ENCODE measurements at places on chromosomes 4 and X.

DNA sequence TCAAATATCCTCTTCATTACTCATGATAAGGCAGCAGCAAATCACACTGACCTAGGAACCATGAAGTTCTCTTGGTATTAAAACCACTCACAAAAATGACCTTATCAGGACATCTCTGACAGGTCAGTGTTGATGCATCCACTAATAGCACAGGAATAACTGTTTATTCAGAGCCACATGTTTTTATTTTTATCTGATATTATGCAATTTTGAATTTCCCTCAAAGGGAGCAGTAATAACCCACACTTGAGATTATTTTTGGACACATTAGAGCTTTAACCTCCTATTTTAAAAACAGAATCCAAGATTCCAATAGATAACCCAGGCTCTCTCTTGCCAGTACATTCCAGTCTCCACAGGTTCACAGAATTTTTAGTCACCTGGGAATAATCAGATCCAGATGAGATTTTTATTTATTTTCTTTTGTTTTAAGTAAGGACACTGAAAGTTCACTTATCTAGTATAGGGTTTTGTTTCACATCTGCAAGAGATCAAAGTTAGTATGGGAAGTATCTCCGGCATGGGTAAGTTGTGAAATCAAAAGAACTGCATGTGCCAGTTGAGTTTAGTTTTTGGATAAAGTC is 36.3 kb upstream of the MYOZ2 start:
- H3K27ac ChIP-seq, result no peak overlapping the region
- H3K4me3 ChIP-seq, result no peak overlapping the region
- no peaks in the 10 kb centered on the region for H3K4me1 ChIP-seq

- H3K27ac ChIP-seq, result no peak overlapping the region
- DNase-seq, result no peak
- no peaks in the 10 kb centered on the region for H3K27me3 ChIP-seq
- no peaks in the 10 kb centered on the region for H3K4me1 ChIP-seq
Measured at GRCh38 chrX:31743004-31743403, 671.2 kb upstream of the FTHL17 start.

DNA sequence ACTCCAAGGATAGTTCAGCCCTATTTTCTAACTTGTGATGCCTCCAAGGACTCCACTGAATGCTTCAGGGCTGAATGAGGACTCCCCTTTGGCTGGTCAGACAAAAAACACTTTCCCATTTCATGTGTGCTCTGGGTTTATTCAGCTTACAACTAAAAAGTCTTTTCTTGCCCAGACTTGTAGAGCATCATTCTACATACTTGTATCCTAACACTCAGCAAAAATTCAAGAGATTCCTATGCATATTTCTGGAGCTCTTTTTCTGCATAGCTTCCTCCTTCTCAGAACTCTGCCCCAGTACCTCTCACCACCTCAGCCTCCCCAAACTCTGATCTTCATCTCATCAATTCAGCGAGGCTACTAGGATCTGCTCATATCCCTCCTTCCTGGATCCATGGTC is 22.2 kb upstream of the KLF3 start:
- peaks cover 20% of the 10 kb centered on the region for H3K27me3 ChIP-seq
- H3K36me3 ChIP-seq, result peaks cover 5% of the 10 kb centered on the region
- no peak overlapping the region for H3K4me3 ChIP-seq
- H3K4me1 ChIP-seq, result no peaks in the 10 kb centered on the region
- no peak for DNase-seq

- peaks cover 3% of the 10 kb centered on the region for H3K27me3 ChIP-seq
- no peak overlapping the region for H3K4me3 ChIP-seq
- no peaks in the 10 kb centered on the region for H3K36me3 ChIP-seq
- H3K4me1 ChIP-seq, result no peaks in the 10 kb centered on the region
- H3K27ac ChIP-seq, result no peak overlapping the region
Measured at GRCh38 chr4:143668930-143669552, 31.4 kb downstream of the FREM3 start.

- H3K36me3 ChIP-seq, result peaks cover 60% of the 10 kb centered on the region
- peak; percentile 22 for DNase-seq
- H3K27me3 ChIP-seq, result no peaks in the 10 kb centered on the region
Measured at GRCh38 chr4:184644553-184645307, 4.5 kb downstream of the CASP3 start.
